ENCODE measurements at places on chromosomes 12 and 14.

DNA sequence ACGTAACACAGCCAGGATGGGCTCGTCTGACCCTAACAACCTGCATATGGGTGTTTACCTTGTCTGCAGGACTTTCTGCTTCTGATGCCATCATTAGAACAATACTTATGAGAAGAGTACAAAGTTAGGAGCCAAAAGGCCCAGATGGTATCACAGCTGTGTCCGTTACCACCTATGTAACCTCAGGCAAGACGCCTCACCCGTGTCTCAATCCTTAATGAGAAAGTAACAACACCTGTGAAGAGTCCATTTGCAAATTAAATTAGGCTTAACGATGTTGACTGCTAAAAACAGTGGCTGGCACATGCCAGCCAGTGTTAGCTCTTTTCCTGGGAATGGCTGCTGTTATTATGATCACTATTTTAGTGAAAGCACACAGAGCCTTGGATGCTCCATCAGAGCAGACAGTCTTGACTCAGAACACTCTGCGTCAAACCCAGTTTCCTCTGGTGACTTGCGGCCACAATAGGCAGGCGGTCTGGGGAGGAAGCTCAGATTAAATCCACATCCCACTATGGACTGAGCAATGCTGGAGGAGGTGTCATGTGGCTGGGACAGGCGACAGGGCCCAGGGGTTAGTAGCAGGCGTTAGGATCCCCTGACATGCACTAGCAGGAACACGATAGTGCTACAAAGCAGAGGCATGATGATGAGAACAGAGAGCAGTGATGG is 125.3 kb downstream of the SLC15A4 start:
- no peak for DNase-seq

- no peak for DNase-seq
These were observed 107.4 kb downstream of the TSHR start for GRCh38 chr14:81062816-81063215.

- DNase-seq: no peak
These were observed 2.0 kb upstream of the RNASE8 start for GRCh38 chr14:21055432-21056117.

DNA sequence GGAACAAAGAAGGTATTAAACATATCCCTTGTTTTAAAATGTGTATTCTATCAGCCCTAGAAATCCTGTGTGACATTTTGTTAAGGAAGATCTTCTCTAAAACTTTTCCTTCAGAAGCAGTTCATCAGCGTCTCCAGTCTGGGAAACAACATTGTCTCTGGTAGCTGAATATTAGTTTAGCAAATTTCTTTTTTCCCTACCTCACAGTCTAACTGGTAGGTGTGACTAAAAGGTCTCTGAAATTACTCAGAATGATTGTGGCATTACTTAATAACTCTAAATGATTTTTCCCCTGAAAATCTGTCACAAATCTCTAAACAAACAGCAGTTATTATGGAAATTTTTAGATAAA is 1044.8 kb downstream of the FLRT2 start:
- DNase-seq: no peak

- DNase-seq: no peak
These were observed 65.1 kb downstream of the TRAFD1 start for GRCh38 chr12:112190231-112191025.

DNA sequence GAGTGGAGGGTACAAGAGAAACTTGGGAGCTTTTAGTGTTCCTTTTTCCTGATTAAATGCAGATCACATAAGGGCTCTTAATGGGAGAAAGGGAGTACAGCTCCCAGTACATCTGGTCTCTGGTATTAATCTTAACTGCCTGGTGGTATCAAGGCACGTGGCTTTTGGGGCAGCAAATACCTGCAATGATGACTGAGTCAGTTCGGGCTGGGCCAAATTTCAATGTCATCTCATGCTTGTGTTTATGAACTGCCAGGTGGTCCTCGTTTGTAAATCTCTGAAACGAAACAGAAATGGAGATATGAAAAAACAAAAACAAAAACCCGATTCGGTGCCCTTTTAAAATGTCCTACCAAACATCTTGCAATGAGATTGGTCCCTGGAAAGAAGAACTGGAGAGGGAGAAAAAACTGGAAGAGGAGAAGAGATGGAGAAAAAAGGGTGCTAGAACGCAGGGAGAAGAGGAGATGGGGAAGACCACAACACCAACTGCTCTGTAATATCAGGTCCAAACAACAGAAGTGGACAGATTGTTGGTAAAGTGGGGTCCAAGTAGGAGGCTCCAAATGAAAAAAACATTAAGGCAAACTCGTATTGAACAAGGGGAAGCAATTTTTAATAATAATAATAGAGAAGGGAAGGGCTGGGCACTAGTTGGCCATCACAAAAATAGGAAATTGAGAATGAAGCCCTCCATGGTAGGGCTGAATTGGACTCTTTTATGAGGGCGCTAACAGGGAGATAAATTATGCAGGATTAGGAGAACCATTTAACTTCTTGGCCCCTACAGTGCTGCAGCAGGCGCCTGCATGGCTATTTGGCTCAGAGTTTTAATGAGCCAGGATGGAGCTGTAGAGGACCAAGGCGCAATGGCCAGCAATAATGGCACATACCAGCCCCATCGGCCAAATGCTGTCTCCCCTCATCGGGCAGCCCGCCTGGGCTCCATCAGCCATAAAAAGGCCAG is 45.4 kb upstream of the NPFF start:
- no peak for DNase-seq

GRCh38 chr14:60975551-60975950 is 5.3 kb downstream of the TRMT5 start:
- no peak for DNase-seq

GRCh38 chr12:11881835-11882234 is 188.9 kb upstream of the BCL2L14 start:
- no peak for DNase-seq

Data from large intestine (tissue), 12 donors.